Effector CD8-positive, alpha-beta T cell (primary cell): ENCODE measurements at places on chromosomes 3 and 15.

DNA sequence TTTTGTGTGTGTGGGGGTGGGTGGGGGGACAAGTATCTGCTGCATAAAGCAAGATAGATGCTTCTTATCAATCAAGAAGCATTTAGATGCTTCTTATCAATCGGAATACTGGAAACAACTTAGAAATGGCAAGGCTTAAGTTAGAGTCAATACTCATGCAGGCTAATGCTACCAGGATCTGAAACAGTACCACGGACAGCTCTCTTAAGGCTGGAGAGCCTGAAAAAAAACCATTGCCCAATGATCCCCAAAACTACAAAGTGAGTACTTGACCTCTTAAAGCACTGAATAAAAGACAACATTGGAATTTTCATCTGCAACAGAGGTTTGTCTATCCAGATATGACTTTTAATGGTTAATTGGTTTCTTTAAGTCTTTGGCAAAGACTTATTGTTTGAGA is 262.3 kb downstream of the GAP43 start:
- DNase-seq, result no peak

- no peak for DNase-seq
These were observed 9.7 kb downstream of the CCDC12 start for GRCh38 chr3:46966811-46967210.

DNA sequence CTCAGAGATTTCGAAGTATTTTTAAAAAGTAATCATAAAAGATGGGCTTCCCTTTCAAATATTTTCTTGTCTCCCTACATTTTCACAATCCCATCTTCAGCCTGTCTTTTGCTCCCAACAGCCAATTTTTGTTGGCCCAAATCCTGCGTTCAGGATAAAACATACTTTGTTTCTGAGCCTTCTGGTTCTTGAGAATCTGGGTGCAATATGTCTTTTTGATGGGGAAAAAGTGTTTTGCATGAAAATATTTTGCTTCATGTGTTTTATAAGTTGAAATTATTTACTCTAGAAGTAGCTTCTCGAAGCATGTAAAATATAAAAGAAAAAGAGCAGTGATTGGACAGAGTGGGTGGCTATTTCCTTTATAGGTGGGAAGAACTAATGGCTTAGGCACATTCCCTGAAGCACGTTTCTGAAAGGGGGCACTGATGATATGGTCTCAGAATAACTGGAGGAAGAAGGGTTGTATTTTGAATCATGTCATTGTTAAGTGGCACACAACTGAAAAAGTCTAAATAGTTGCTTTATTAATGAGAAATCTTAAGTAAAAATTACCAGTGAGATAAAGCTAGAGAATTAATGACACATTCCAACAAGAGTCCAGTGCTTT is 3.9 kb downstream of the UNC13C start:
- DNase-seq, result no peak

- DNase-seq, result peak; percentile 87
These were observed at the start of gene SKIC8 for GRCh38 chr15:78299101-78299930. Gene SKIC8, minus strand, starts transcription at chr15:78299609. Its CDS starts 3,923 bp downstream, at chr15:78295686.

DNA sequence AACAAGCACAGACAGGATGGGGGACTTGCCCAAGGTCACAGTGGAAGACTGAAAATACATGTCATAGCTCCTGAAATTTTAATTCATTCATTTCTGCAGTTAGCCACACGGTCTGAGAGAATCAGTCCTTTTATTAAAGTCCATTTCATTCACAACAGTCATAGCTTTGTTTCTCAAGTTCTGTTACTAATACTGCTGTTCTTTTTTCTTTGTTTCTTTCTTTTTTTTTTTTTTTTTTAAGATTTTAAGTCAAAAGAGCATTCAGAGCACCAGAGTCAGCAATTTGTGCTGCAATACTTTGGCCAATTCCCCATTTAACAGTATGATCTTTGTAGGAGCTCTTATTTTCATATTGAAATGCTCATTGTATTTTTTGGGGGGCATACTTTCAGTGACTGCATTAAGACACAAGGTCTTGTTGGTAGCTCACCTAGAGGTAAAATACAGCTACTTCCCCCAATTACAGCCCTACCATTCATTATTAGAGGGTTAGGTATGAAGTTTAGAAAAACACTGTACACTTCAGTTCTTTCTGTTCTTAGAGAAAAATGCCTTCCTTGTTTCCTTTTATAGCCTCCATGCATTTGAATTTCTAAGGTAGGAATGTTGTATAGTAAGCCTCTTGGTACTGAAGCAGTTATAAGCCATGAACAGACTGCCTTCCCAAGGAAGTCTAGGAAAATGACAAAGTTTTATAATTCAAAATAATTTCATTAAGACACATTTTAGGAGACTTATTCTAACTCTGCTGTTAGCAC is 9.6 kb downstream of the GALK2 start:
- no peak for DNase-seq

GRCh38 chr15:22815766-22816165 is 22.7 kb upstream of the NIPA2 start:
- no peak for DNase-seq

DNA sequence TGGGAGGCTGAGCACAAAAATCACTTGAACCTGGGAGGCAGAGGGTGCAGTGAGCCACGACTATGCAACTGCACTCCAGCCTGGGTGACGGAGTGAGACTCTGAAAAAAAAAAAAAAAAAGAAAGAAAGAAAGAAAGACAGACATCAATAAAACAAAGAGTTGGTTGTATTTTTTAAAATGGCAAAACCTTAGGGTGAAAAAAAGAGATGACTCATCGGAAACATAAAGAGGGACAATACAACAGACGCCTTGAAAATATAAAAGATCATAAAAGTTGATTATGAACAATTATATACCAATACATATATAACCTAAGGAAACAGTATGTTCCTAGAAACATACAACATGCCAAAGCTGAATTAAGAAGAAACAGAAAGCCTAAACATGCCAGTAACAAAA is 92.8 kb downstream of the SCAPER start:
- DNase-seq, result no peak

GRCh38 chr15:41952013-41952563 is 20.3 kb downstream of the EHD4 start:
- no peak for DNase-seq

DNA sequence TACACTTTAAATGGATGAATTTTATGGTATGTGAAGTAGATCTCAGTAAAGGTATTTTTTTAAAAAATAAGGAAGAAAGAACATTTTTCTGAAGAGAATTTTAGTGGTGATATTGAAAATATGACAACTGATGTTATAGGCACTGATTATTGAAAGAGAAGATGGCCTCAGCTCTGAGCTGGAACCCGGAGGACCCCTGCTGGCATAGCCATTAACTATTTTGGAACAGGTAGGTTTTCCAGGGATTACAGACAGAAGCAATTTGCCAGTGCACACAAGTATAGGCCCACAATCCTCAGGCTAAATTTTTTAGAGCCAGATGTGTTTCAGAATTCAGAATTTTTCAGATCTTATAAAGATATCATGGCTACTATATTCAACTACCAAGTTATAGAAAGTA is 315.9 kb upstream of the GPR149 start:
- no peak for DNase-seq

DNA sequence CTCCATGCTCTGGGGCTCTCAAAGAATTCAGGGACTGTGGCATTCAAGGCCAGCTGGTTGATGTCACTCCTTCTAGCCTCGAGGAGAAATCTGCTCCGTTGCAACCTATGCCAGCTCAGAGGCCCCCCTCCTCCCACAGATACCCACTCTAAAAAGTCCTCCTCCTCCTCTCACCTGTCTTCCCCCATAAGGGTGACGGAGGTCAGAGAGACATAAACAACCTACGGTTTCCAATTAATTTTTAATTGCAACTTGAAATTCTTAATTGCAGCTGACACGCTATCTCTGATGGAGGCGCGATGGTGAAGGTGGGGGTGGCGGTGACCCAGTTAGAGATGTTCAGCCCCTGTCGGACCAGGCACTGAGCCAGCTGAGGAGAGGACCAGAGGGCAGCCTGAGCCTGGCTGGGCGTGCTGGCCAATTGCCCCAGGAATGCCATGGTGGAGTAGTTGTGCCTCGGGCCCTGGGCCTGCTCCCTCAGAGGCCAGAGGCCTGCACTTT is 43.2 kb upstream of the INSYN1 start:
- DNase-seq, result no peak

DNA sequence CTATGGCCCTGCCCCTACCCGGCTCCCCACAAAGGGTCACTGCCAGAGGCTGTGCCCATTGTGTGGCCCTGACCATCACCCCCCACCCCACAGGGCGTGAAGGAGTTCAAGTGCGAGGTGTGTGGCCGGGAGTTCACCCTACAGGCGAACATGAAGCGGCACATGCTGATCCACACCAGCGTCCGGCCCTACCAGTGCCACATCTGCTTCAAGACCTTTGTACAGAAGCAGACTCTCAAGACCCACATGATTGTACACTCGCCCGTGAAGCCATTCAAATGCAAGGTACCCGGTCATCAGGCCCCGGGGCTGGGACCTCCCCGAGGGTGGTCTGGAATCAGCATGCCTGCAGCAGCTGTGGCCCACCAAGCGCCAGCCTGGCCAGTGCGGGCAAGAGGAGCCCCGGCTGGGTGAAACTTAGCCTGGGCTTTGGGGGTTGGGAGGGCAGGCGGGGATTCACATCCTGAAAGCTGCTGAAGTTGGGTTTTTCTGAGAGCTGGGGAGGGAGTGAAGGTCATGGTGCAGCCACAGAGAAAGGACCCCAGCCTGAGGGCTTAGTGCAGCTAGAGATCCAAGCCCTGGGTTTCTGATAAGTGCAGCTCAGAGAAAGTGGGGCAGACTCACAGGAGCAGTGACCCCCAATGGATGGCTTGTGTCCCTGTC is 29.2 kb downstream of the IDH2 start:
- no peak for DNase-seq

GRCh38 chr3:57755368-57755675 is 787 bp upstream of the SLMAP start:
- no peak for DNase-seq

DNA sequence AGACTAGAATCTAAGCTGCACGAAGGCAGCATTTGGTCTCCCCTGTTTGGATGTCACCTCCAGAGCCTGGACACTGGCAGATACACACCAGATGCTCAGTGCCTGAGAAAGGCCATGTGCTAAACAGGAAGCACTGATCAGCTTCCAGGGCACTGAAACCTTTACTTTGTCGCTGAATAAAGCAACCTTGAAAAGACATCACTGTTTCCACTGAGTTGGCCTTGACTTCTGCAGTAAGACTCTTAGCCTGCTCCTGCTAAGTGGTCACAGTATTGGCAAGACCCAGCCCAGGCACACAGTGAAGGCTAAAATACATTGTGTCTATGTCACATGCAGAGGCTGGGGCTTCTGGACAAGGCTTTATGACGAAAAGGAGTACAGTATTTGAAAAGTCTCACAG is 104.3 kb upstream of the ICE2 start:
- DNase-seq, result no peak

GRCh38 chr3:179971280-179971679 is 65.5 kb downstream of the PEX5L start:
- no peak for DNase-seq

GRCh38 chr3:82378392-82378791 is 616.9 kb upstream of the GBE1 start:
- DNase-seq, result no peak

- no peak for DNase-seq
These were observed 15.2 kb downstream of the TRPM1 start for GRCh38 chr15:31086344-31086743.

DNA sequence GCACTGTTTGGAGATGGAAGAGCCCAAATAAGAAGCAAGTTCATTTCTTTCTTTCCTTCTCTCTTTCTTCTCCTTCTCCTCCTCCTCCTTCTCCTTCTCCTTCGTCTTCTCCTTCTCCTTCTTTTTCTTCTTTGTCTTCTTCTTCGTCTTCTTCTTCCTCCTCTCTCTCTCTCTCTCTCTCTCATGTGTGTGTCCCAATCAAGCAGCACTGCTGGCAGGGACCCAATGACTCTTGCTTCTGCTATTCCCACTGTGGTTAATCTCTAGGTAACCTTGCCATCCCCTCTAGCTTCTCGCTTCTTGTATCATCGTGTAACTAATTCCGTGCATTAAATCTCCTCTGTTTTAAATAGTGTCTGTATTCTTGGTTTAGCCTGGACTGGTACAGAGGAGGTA is 26.1 kb upstream of the ZNF280D start:
- no peak for DNase-seq

GRCh38 chr3:12622335-12622734 is 41.6 kb downstream of the RAF1 start:
- DNase-seq, result no peak

DNA sequence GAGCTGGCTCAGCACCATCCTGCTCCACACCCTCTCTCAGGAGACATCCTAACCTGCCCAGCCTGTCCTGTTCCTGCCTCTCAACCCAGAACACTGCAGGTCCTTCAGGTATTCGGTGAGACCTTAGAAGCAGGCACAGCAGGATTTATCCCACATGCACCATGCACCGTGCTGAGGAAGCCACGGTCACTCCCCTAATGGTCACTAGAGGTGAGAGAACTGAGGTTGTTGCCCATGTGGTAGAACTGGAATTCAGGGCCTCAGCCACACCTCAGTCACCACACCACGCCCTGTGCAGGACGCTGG is 36.9 kb downstream of the APBA2 start:
- no peak for DNase-seq

GRCh38 chr3:29346828-29347227 is 66.0 kb downstream of the RBMS3 start:
- DNase-seq, result no peak

DNA sequence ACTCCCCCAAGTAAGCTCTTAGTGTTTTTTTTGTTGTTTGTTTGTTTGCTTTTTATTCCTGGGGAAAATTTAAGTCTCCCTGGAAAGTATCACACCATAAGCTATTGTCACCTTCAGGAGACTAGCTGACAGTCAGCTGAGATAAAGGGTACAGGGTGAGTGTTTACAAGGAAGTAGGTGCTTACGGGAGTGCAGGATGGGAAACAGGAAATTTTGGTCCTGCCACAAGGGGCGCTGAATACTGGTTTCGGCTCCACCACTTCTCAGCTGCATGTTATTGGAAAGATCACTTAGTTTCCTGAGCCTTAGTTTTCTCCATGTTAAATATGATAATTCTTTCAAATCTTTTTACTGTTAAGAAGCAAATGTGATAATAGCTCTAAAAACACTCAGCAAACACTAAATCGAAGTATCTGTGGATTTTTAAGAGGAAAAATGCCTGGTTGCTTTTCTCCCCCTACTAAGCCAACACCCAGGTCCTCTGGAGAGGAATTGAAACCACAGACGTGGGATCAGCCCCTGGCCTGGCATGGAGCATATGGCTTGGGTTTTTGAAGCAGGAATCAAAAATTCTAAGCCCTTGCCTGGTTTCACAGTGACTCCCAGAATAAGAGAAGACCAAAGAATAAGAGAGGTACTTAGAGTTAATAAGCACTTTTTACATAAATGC is 90.7 kb downstream of the SCN11A start:
- no peak for DNase-seq

DNA sequence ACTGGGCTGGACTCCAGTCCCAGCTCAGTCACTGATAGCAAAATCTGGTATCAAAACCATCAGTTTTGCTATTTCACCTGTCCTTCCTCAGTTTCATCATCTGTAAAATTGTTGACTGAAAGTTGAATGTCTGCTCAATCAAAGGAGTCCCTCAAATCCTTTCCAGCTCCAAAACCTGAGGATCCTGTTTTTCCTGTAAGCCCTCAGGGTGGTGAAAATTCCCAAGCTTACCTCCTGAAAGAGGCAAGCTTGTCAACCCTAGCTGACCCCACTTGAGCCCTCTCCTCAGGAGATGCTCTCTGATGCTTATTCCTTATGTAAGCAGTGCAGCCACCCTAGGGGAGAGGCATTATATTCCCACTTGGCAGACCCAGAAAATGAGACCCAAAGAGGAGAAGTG is 82.6 kb downstream of the HMG20A start:
- no peak for DNase-seq
